GF-D8 (cell line): ENCODE measurements at places on chromosomes 7 and 10.

DNA sequence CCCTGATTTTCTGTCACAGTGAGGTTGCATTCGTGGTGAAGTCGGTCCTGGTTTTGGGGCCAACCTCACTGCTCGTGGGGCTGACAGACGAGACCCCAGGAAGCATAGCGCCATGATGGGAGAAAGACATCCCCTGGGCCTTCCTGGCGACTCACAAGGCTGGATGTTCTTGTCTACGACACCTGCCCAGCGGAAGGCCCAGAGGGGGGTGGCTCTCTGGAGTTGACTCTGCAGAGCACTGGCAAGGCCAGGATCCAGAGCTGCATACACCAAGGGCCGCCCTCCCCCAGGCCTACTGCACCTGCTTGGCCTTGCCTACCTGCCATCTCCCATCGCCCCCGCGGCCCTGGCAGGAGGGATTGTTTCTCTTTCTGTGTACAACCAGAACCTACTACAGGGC is 608.9 kb downstream of the PTPRN2 start:
- DNase-seq, result no peak

DNA sequence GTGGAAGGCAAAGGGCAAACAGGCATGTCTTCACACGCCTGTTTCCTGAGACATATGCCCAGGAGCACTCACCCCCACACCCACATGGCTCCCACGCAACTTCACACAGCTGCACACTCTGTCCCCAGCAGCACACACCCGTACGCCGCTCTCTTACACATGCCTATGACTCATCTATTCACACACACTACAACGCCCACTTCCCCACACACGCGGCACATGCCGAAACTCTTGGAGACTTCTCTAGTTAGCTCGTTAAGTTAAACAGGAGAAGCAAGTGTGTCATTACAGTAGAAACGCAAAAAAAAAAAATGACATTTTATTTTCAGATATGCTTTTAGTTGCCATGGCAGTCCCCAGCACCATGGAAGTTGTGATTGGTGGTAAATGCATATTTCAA is 6.7 kb downstream of the CALN1 start:
- no peak for DNase-seq

- no peak for DNase-seq
These were observed 11.7 kb upstream of the TMEM243 start for GRCh38 chr7:87231258-87231657.

- no peak for DNase-seq
These were observed 47.3 kb downstream of the DGKB start for GRCh38 chr7:14855033-14855794.

DNA sequence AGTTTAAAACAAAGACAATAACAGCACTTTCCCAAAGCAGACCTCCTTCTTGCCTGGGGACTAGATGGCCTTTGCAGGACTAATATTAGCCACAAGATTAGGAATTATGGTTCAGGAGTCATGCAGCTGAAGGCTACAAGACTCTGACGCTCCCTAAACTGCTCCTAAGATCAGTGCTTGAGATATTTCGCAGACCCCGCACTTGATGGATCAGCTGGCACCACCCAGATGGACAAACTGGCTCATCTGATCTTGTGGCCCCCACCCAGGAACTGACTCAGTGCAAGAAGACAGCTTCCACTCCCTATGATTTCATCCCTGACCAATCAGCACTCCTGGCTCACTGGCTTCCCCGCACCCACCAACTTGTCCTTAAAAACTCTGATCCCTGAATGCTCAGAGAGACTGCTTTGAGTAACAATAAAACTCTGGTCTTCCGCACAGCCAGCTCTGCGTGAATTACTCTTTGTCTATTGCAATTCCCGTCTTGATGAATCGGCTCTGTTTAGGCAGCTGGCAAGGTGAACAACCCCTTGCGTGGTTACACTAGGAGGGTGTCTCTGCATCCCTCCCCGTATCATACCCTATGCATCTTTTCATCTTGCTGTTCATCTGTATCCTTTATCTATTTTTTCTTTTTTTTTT is 26.9 kb upstream of the NRBF2 start:
- DNase-seq, result no peak

- DNase-seq, result no peak
These were observed 128.5 kb upstream of the VKORC1L1 start for GRCh38 chr7:65744406-65744805.

DNA sequence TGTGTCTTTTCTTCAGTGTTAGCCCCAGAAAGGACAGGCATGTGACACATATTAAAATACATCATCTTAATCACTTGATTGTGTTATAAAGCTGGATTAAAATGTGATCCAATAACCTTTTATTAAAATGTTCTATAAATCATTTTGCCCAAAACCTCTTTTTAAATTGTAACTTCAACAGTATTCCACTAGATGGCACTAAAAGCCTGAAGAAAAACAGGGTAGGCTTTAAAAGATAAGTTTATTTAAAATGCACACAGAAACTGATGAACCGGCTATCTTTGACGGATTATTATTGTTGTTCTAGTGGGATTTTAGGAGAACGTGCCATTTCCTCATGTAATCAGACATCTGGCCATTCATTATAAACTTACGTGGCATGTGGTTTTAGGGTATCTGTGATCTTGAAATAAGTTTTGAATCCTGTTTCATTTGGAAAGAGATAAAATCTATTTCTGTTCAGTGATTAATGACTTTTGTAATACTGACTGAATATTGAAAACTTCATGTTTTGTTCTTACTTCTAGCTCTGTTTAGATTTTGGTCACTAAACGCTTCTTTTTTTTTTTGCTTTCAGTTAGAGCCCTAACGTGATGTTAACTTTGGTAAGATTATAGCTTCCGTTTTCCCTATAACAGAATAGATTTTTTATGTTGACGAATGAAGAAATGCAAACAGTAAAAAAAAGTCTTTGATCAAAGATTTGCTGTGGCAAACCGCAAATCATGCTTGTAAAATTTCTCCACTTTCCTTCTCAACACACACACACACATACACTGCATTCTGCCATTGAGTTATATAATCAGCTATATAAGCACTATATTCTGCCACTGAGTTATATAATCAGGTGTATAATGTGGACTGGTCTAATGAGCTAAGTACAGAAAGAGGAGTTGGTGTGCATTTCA is 13.6 kb downstream of the VPS50 start:
- DNase-seq, result peak; percentile 58

DNA sequence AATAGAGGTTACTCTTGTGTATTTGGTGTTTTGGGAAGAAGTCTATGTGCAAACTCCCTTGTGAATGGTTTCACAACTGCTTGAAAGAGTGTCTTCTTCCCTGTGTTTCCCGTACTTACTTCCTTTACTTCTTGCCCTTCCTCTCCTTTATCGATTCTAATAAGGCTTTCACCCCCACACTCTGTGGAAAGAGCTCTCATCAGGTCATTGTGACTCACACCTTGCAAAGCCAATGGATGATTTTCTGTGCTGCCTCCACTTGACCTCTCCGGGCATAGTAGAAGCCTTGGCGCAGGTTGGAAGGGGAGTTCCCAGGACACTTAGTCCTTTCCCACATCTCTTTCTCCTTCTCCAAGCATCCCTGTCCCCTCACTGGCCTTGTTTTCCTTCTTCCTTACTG is 6.2 kb upstream of the TSPAN15 start:
- no peak for DNase-seq

DNA sequence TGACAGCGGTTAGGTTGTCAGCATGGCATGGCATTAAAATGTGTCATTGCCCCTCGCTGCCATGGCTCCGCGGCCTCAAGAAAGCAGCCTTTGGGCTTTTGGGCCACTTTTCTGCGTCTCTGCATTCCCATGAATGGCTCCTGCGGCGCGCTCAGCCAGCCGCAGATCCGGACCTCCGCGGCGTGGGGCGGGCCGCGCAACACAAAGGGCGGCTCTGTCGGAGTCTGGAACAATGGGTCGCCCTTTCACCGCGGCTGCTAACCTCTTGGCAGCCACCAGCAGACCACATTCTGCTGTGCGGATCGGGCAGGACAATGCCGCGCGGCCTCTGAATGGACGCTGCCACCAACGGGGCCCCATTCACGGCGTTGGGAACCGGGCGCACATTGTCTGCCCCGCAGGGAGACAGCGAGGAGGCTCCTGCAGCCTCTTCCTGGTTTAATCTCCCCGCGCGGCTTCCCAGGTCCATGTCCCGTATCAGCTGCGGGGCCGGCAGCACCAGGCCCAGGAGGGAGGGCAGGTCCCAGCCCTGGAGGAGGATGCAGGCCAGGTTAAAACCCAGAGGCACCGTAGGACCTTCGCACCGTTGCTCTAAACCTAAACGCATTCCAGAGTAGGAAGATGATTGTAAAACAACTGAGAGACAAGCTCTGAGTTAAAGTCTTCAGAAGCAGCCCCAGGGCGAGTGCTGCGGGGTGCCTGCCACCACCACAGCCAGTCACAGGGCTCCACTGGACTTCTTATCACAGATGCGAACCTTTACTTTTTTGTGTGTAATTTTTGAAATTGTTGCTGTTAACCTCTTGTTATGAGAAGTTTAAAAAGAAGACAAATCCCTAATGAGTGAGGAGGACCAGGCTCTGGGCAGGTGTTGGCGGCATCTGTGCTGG is 71.6 kb downstream of the NKX6-2 start:
- no peak for DNase-seq
